ENCODE measurements at places on chromosomes 1 and 21.

DNA sequence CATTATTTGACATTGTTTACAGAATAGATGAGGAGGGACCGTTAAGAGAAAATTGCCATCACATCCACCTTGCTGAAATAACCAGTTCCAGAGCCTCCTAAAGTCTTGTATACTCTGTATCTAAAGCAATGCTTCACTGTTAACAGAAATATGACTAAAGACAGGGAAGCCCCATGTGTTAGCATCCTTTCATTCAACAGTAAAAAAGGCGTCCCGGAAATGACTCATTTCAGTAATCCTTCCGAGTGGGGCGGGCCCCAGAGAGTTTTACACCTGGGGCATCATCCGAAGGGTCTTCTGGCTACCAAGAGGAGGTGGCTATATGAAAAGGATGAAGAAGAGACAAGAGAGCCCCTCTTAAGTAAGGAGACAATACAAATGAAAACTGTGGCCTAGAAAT, 227.2 kb downstream of the SLC45A1 start:
- no peak for DNase-seq

DNA sequence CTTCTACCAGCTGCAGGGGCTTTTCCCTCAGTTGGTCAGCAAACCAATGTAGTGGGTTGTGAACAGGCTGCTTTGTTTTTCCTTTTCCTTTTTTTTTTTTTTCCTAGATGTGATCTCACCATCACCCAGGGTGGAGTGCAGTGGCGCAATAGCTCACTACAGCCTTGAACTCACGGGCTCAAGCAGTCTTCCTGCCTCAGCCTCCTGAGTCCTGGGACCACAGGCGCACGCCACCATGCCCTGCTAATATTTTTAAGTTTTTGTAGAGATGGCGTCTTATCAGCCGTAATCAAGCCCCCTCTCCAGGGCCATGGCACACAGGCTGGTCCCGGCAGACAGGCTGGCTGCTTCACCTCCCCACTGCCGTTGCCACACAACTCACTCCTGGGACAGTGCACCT, 3.4 kb upstream of the TRIM11 start:
- no peak for DNase-seq

DNA sequence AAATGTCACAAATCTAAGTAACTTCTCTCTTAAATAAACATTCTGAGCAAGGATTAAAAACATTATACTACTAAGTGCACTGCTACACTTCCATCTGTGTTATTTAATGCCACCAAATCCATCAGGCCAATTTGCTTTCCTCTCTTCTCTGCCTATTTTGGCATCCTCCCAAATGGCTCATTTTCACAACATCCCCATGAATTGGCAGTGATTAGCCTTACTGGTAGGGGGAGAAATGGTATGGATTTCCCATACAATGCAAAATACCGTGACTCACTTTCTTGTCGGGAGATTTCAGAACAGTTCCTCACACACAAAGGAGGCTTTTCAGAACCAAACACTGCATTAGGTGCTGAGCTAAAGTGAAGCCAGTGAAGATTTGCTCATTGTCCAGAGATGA, 195.7 kb downstream of the MIS18A start:
- DNase-seq = no peak

- no peak for DNase-seq
Observed at GRCh38 chr1:235018161-235018560, 110.5 kb downstream of the TOMM20 start.

DNA sequence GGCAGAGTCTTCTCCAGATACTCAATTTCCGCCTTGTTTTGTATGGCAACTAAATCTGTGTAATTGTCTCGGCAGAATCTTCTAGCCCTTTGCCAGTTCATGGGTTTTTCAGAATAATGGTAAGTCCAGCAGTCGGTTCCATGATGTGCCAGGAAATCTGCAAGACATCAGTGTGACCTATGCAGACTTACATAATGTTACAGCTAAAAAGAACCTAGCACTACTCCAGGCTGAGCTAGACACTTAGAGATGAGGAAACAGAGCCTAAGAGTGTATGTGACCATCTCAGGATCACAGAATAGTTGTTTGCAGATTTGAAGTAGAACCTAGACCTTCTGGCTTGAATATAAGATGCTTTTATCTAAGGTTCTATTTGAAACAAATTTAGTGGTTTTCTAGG, 2.8 kb downstream of the SELL start:
- DNase-seq = no peak

- DNase-seq = no peak
Observed at GRCh38 chr1:11358984-11359383, 86.0 kb downstream of the UBIAD1 start.

- DNase-seq = no peak
Observed at GRCh38 chr1:183129921-183130690, 56.0 kb upstream of the LAMC2 start.
